Inflammatory macrophage treated with lipopolysaccharide for 1 hour (primary cell): ENCODE measurements at places on chromosomes 1 and 21.

DNA sequence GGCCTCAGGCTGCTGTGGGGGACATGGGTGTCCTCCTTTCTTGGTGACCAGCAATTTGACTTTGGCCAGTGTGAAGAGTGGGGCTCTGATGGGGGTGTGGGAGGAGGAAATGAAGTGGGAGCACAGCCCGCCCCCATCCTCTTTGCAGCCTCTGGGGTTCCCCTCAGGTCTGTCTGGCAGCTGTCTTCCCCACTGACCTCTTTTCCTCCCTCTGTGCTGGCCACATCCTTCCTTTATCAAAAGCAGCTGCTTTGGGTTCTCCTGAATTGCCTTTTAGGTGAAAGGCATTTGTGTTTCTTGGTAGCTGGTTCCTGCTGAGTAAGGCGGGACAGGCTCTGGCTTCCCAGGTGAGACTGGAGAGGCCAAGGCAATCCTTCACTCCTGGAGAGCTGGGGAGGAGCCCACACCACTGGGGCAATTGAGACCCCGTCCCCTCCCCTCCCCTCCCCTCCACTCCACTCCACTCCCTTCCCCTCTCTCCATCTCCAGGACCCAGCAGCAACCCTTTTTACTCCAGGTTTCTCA lies 24.9 kb downstream of the PCAT6 start:
- peak; percentile 29 for DNase-seq

GRCh38 chr1:3563610-3564009 lies 47.7 kb downstream of the MEGF6 start:
- no peak for DNase-seq

DNA sequence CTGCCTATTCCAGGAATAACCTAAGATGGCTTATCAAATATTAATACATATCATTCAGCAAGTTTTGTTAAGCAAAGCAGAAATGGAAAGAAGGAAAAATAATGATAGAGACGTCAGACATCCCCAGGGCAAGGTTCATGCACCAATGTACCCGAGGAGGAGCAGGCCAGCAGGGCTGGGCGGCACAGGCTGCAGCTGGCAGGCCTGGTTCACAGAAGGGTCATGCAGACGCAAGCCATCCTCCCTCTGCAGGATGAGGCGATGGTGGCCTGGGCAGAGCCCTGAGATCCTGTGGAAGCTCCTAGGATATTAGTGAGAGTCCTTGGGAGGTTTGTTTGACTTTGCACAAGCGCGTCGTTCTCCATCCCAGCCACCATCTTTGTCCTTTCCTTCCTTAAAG lies 30.0 kb downstream of the BATF3 start:
- DNase-seq: no peak

DNA sequence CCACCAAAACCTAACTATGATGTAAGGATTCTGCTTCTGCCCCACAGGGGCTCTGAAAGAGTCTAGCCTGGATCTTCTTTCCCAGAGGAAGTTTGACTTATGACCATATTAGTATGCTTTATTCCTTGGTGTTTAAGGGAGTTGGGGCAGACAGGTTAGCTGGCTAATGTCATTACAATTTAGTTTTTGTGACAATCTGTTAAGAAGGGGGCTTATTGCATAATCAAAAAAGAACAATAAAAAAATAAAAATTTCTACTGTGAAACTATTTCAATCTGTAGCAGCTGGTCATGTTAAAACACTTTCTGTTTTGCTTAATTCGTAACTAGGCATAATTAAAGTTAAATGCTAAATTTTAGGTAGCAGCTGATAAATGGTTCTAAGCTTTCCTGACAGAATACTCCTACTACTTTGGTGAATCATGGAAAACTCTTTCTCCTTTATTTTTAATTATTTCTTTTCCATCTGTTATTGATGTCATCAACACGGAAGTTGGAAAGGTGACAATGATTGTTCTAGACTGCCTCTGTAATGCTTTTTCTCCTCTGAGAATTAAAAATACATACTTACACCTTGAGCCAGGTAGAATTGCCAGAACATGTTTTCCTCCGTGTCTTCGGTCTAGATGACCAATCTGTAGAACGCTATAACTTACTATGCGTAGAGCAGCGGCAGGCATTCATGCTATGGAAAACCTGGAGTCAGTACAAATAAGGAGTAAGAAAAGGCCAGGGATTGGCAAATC lies 18.6 kb downstream of the DYRK3 start:
- no peak for DNase-seq

DNA sequence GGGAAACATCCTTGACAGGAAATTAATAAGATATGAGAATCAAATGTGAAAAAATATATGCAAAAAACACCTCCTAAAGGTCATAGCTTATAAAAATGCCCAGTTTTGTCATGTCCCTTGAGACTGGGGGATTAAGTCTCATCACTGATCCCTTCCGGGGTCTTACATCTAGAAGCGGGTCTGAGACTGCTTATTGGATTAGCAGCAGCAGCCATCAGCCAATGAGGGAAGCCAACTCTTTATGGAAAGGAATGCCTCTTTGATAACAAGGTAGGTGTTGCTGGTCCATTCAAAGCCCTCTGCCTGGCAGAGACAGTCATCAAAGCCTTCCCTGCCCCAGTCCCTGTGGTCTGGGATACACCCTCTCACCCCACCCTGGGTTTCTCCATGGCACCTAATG lies 3.9 kb upstream of the CACNA1S start:
- no peak for DNase-seq

DNA sequence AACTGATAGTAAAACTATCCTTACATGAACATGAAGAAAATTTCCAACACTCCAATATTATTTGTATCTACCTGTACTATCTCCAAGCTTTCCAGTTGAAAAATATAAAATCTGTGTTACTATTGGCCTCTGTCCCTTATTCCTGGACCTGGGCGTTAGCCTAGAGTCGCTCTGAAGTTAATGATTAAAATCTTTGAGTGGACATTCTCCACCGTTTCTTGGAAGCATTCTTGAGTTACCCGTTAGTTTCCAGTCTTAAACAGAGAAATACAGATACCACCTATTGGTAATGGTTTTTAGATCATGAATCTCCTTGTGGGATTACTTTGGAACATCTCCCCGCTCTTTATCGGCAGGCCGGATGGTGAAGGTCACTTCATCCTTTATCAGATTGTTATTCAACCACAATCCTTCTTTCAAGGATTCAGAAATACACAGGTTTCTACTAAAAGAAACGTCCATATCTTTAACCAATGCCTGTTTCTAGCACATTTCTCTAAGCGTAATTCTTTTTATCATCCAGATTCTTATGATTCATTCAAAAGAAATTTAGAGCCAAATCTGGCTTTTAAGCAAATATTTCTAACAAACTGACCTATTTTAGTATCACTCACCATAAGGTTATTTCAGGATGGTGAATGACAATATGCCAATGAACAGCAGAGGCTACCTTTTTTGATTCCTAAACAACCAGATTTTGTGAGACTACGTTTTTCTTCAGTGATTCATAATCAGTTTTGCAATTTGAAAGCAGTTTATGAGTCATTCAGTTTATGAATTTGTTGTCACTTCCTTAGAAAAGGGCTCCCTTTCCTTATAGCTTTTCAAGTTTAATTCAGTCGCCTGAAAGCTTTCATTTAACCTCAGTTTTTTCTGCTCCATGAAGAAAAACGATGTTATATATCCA lies 70.2 kb upstream of the ERRFI1 start:
- peak; percentile 85 for DNase-seq

GRCh38 chr21:34857874-34858273 lies 189.1 kb downstream of the CLIC6 start:
- DNase-seq: no peak

DNA sequence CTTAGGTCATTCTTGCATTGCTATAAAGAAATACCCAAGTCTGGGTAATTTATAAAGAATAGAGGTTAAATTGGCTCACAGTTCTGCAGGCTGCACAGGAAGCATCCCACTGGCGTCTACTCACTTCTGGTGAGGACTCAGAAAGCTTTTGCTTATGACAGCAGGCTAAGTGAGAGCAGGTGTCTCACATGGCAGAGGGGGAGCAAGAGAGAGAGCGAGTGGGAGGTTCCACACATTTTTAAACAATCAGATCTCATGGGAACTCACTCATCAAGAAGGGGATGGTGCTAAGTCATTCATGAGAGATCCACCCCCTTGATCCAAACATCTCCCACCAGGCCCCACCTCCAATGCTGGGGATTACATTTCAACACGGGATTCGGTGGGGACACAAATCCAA lies 13.6 kb upstream of the RGS4 start:
- no peak for DNase-seq

GRCh38 chr1:238187575-238187949 lies 296.8 kb upstream of the ZP4 start:
- no peak for DNase-seq

DNA sequence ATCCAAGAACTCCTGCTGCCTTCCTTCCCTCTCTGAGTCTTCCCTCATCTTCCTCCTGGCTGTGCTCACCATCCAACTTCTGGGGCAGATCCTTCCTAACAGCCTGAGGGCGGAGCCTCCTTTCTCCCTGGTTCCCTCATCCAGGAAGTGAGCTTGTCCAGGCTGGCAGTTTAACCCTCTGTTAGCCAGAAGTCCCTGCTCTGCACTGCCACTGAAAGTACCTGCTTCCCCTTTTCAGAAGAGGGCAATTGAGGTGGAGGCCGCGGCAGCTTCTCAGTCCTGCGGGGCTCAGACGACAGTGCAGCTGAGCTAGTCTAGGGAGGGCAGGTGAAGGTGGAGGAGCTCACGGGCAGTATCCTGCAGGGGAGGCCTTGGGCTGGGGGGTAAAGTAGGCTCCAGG lies 149.1 kb downstream of the FCRL5 start:
- peak; percentile 22 for DNase-seq

DNA sequence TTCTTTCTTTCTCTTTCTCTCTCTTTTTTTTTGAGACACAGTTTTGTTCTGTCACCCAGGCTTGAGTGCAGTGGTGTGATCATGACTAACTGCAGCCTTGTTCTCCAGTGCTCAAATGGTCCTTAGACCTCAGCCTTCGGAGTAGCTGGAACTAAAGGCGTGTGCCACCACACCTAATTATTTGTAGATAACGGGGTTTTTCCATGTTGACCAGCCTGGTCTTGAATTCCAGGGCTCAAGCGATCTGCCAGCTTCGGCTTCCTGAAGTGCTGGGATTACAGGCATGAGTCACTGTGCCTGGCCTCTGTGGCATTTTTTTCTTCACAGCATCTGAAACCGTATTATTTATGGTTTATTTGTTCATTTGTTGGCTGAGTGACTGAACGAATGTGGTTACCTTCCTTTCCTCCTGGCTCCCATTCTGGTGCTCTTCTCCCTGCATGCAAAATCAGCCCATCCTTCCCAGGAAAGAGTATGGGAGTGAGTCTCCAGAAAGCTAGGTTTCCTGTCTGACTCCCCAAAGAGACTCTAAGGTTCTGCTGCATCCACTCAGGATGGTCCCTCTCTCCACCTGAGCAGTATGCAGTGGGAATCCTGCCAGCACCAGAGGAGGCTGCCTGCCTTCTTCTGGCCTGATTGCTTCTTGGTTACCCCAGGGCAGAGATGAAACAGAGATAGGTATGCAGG lies 155.0 kb upstream of the BEND5 start:
- DNase-seq: no peak

- no peak for DNase-seq
Measured at GRCh38 chr1:29879217-29879616, 642.9 kb downstream of the PTPRU start.

- no peak for DNase-seq
Measured at GRCh38 chr1:237126180-237126579, 84.2 kb downstream of the RYR2 start.

DNA sequence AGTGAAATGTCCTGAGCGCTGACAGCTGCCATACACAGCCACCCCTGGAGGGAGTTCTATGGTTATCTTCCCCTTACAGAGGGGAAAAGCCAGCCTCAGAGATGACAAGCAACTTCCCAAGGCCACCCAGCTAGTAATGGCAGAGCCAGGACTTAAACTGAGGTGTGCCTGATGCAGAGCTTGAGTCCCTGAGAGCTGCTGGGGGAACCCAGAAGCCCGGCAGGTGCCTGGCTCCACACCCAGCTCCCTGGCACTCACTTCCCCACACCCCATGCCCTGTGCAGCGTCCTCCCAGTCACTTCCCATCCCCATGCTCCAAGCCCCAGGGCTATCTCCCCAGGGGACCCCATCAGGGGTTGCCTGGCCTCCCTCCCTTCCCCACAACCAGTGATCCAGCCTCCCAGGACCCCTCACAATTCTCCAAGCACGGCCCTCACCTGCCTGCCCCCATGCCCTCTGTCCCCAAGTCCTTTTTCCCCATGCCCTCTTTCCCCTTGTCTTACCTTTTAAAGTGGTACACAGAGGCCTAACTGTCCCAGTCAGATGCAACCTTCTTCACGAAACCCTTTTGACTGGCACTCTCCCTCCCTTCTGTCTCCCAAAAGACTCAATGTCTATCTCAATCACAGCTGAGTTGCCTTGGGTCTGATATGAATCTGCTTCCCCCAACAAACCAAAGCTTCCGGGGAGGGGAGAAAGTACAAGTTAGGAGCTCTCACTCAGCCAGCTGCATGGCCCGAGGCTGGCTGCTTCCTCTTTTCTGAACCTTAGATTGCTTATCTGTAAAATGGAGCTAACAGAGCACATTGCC lies 39.8 kb upstream of the LRP8 start:
- DNase-seq: peak; percentile 49

DNA sequence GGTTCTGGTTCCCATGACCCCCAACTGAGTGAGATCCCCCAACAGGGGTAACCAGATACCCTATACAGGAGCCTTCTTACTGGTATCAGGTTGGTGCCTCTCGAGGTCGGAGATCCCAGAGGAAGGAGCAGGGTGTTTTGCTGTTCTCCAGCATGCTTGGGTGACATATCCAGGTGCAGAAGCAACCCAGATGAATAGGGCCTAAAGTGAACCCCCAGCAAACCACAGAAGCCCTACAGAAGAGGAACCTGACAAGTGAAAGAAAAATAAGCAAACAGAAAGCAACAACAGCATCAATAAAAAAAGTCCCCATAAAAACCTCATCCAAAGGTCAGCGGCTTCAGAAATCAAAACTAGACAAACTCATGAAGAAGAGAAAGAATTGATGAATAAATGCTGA lies 633.4 kb upstream of the CXADR start:
- no peak for DNase-seq

GRCh38 chr1:1205769-1206375 lies 520 bp downstream of the TNFRSF18 start:
- DNase-seq: no peak

- DNase-seq: no peak
Measured at GRCh38 chr21:24205319-24205718, 1402.0 kb downstream of the MRPL39 start.

DNA sequence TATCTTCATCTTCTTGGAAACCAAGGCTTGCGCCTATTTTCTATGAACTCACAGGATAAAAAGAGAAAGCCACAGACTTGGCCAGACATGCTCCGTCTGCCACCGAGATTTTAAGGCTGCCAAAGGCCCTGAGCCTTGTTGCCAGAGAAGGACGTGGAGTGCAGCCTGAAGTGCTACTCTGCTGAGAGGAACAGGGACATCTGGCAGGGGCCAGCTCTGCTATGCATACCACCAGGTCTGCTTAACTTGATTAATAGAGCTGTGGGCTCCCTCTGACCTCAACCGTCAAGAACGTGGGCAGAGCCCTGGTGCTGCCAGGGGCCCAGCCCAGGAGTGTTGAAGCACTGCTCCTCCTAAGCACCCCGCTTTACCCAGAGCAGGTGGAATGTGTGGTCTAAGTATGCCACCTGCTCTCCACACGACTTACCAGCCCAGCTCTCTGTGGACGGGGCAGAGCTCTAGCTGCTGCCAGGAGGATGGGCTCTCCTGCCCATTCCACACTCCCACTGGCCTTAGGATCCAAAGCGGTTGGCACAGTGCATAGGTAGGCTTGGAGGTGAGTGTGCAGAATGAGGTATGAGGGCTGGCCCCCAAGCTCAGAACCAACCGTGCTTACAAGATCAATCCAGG lies 10.6 kb downstream of the HCRTR1 start:
- no peak for DNase-seq

GRCh38 chr1:246193537-246193936 lies 313.5 kb downstream of the SMYD3 start:
- DNase-seq: no peak

GRCh38 chr1:242522304-242522945 lies 2.1 kb downstream of the PLD5 start:
- no peak for DNase-seq
